Activated CD4-positive, alpha-beta T cell treated with anti-CD3 and anti-CD28 coated beads for 36 hours (primary cell): ENCODE measurements at places on chromosomes 6 and 20. TPM values are rescaled to one million over a fixed set of nuclear protein-coding genes. Genes with fewer than 3 reads are reported as not detected.

HEY2 gene
- total RNA-seq: not detected

ZNF831 gene
- 8.6 TPM for total RNA-seq

GRCh38 chr6:79138146-79138545, 60.1 kb upstream of the PHIP start:
- no peak overlapping the region for H3K4me3 ChIP-seq
- H3K36me3 ChIP-seq: peaks cover 4% of the 10 kb centered on the region
- DNase-seq: no peak
- H3K4me1 ChIP-seq: no peaks in the 10 kb centered on the region
- no peak overlapping the region for H3K27ac ChIP-seq
- H3K27me3 ChIP-seq: peaks cover 19% of the 10 kb centered on the region

GRCh38 chr20:17967521-17968365, 851 bp downstream of the SNX5 start:
- peak; percentile 16 for DNase-seq
- H3K36me3 ChIP-seq: peaks cover 80% of the 10 kb centered on the region
- peak overlapping the region; percentile 87 for H3K4me3 ChIP-seq

GRCh38 chr20:50217207-50217949, 26.7 kb downstream of the CEBPB start:
- H3K36me3 ChIP-seq: no peaks in the 10 kb centered on the region
- H3K4me3 ChIP-seq: no peak overlapping the region
- H3K27me3 ChIP-seq: no peaks in the 10 kb centered on the region
- DNase-seq: no peak
- H3K27ac ChIP-seq: no peak overlapping the region
- H3K4me1 ChIP-seq: no peaks in the 10 kb centered on the region

- peaks cover 8% of the 10 kb centered on the region for H3K27me3 ChIP-seq
- DNase-seq: no peak
Observed at GRCh38 chr6:25266456-25267100, 12.6 kb upstream of the CARMIL1 start.

DNA sequence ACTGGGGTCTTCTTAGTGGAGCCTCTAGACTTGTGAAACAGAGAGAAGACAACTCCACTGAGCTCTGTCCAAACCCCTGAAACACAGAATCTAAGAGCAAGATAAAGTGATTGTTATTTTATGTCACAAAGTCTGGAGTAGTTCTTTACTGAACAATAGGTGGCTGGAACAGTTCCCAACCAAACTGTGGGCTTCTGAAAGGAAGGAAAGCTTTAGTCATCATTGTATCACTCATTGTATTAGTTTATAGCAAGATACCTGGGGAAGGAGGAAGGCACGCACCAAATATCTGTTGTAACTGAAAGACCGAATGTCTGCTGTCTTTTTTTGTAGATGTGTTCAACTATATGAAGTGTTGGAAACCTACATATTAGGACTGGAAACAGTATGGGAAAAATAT, 284.9 kb upstream of the TBX18 start:
- no peaks in the 10 kb centered on the region for H3K27me3 ChIP-seq
- H3K36me3 ChIP-seq: no peaks in the 10 kb centered on the region
- no peak overlapping the region for H3K4me3 ChIP-seq
- H3K4me1 ChIP-seq: no peaks in the 10 kb centered on the region
- no peak overlapping the region for H3K27ac ChIP-seq

TRAPPC3L gene
- not detected for total RNA-seq

- H3K4me1 ChIP-seq: peaks cover 8% of the 10 kb centered on the region
- H3K27ac ChIP-seq: no peak overlapping the region
- no peaks in the 10 kb centered on the region for H3K36me3 ChIP-seq
- no peak for DNase-seq
- H3K27me3 ChIP-seq: peaks cover 6% of the 10 kb centered on the region
- no peak overlapping the region for H3K4me3 ChIP-seq
Observed at GRCh38 chr6:13870214-13870830, 54.4 kb upstream of the RNF182 start.

- no peak for DNase-seq
- peaks cover 15% of the 10 kb centered on the region for H3K4me1 ChIP-seq
- no peaks in the 10 kb centered on the region for H3K27me3 ChIP-seq
Observed at GRCh38 chr6:118783931-118784550, 109.9 kb upstream of the ASF1A start.

MYLK2 gene
- total RNA-seq: 0.39 TPM

RNF144B gene
- 3.4 TPM for total RNA-seq

DNA sequence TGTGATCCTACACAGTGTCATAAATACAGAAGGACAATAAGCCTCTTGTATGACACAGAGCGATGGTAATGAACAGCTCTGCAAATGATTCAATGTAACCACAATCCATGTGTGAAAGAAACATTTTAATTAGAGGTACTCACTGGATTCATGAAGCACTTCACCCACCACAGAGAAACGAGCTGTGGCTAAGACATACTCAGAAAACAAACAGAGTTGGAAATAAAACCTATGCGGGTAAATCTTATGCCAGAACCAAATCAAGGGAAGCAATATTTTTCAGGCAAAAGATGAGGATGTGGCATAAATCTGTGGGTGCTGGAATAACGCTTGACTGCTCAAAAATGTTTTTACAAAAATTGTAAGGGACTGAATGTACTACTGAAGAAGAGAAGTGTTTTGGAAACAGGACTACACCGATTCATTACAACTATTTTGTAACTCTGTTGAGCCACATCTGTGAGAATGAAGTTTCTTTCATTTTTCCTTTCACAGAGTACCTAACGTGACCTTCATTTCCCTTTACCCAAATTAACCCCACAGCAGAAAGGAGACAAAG, 112.1 kb downstream of the WDR27 start:
- peak overlapping the region; percentile 10 for H3K4me3 ChIP-seq
- no peaks in the 10 kb centered on the region for H3K27me3 ChIP-seq
- H3K27ac ChIP-seq: peak overlapping the region; percentile 75
- peaks cover 25% of the 10 kb centered on the region for H3K4me1 ChIP-seq
- peak; percentile 18 for DNase-seq

GRCh38 chr6:13811627-13812358, 2.6 kb downstream of the MCUR1 start:
- no peak overlapping the region for H3K4me3 ChIP-seq
- DNase-seq: no peak
- peaks cover 5% of the 10 kb centered on the region for H3K36me3 ChIP-seq
- no peak overlapping the region for H3K27ac ChIP-seq
- no peaks in the 10 kb centered on the region for H3K27me3 ChIP-seq
- H3K4me1 ChIP-seq: peaks cover 27% of the 10 kb centered on the region

EBF4 gene
- total RNA-seq: 3.7 TPM

GRCh38 chr20:46700481-46700880, 9.0 kb upstream of the SLC2A10 start:
- H3K4me1 ChIP-seq: peaks cover 4% of the 10 kb centered on the region
- H3K27me3 ChIP-seq: peaks cover 25% of the 10 kb centered on the region
- no peak overlapping the region for H3K27ac ChIP-seq
- H3K36me3 ChIP-seq: no peaks in the 10 kb centered on the region
- no peak for DNase-seq

SLC17A3 gene
- 0.33 TPM for total RNA-seq

DNA sequence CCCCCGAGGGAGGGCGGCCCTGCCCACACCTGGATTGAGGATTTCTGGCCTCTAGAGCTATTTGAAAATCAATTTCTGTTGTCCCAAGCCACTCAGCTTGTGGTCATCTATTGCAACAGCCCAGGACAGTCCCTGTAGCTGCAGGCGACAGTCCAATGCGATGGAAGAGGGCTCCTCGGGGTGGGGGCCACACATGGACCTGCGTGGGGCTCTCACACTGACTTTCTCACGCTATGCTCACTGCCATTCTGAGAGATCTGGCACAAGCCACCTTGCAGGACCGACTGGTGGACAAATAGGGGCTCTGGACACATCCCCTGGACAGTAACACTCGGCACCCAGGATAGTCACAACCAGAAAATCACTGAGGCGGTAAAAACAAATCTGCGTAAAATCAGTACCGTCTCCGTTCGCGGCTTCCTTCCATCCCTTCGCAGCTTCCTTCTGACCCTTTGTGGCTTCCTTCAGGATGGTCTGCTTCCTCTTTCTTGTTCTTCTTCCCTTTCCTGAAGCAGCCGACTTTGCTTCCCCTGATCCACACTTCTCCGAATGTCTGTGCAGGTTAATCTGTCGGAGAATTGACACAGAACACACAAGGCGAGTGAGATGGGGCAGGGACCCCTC, 21.8 kb downstream of the CTCFL start:
- no peaks in the 10 kb centered on the region for H3K36me3 ChIP-seq
- DNase-seq: no peak
- no peak overlapping the region for H3K4me3 ChIP-seq
- H3K4me1 ChIP-seq: peaks cover 6% of the 10 kb centered on the region
- no peak overlapping the region for H3K27ac ChIP-seq
- H3K27me3 ChIP-seq: peaks cover 25% of the 10 kb centered on the region

DNA sequence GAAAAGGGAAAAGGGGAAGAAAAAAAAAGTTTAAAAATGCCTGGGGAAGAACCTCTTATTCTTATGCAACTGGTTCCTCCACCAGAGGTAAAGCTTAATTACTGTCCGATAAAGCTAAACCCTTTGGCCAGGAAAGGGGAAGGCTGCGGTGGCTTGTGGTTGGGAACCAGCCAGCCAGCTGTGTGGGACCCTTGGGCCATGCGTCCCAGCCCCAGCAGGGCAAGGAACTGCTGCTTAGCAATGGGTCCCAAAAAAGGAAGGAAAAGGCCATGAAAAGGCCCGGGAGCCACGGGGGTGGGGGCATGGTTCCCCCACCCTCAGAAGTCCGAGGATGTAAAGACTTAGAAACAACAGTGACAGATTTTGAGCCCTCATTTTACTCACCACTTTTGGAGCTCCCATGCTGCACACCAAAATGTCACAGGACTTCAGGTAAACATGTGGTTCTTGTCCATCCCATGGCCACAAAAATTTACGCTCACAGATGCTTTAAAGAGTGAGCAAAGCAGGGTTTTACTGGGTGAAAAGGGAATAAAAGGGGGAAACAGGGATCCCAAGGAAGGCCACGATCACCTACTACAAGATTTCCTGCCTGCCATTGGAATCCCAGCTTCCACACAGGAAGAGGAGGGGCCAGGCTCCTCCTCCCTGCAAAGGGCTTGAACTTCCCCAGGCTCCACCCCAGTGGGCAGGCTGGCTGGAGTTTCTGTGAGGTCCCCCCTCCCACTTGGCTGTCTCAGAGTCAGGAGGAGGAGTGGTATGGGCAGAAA, 1234.7 kb upstream of the GJE1 start:
- no peaks in the 10 kb centered on the region for H3K4me1 ChIP-seq
- no peaks in the 10 kb centered on the region for H3K36me3 ChIP-seq
- H3K4me3 ChIP-seq: no peak overlapping the region
- H3K27ac ChIP-seq: no peak overlapping the region
- H3K27me3 ChIP-seq: no peaks in the 10 kb centered on the region
- DNase-seq: no peak

- peak; percentile 31 for DNase-seq
- no peaks in the 10 kb centered on the region for H3K36me3 ChIP-seq
- H3K27me3 ChIP-seq: peaks cover 62% of the 10 kb centered on the region
- peaks cover 23% of the 10 kb centered on the region for H3K4me1 ChIP-seq
- H3K27ac ChIP-seq: no peak overlapping the region
Observed at GRCh38 chr20:21105429-21106170, 558 bp downstream of the LINC00237 start.

- H3K4me3 ChIP-seq: no peak overlapping the region
- no peak overlapping the region for H3K27ac ChIP-seq
- H3K4me1 ChIP-seq: no peaks in the 10 kb centered on the region
- DNase-seq: no peak
- H3K36me3 ChIP-seq: no peaks in the 10 kb centered on the region
- peaks cover 5% of the 10 kb centered on the region for H3K27me3 ChIP-seq
Observed at GRCh38 chr6:41515995-41516394, 30.2 kb upstream of the FOXP4 start.

DNA sequence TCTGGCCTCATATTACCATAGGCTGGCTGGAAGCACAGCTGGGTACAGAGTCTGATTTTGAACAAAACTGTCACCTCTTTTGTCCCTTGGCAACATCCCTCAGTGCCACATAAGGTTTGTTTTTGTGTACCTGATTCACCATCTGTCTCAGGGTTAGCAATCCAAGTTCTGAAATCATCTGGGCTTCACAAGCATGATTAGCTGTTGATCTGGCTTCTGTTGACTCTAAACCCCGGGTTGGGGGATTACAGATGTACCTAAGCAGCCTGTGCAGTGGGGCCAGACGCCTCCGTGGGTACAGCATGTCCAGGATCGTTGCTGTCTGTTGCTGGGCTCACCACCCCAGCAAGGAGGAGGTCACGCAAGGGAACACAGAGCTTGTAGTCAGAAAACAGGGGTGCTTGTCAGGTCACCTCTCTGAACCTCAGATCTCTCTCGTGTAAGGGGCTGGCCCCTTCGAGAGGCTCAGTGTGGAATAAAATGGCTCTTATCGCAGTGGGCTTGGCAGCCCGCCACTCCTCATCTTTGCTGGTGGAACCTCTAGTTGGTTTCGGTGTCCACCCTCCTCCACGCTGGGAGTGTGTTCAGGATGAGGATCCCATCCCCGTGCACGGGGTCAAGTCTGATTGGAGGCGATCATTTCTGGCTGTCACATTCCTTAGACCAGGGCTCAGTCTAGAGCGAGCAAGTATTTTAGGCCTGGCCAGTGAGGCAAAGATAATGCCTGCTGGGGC, 39.2 kb upstream of the ZNF831 start:
- no peak overlapping the region for H3K4me3 ChIP-seq
- H3K27me3 ChIP-seq: no peaks in the 10 kb centered on the region
- peak overlapping the region; percentile 94 for H3K27ac ChIP-seq
- peaks cover 9% of the 10 kb centered on the region for H3K36me3 ChIP-seq

PRR18 gene
- total RNA-seq: not detected

DNA sequence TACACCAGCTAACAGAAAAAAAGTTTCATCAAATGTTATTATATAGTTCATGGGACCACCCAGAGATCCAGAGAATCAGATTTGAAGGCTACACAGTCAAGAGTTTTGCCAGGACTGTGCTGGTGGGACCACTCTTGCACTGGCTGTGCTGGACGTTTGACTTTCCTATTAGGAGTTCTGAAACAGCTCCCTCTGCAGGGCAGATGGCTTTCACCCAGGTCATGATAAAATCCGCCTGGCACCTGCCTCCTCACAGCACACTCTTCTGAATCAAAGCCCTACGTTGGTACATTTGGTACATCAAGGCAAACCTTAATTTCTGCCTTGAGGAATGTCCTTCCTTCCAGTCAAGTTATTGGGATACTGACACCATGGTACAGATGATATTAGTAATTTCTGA, 302.1 kb downstream of the ZNF217 start:
- peak; percentile 17 for DNase-seq
- no peak overlapping the region for H3K27ac ChIP-seq
- H3K4me3 ChIP-seq: no peak overlapping the region
- H3K27me3 ChIP-seq: peaks cover 6% of the 10 kb centered on the region

WFDC2 gene
- total RNA-seq: 0.56 TPM

DNA sequence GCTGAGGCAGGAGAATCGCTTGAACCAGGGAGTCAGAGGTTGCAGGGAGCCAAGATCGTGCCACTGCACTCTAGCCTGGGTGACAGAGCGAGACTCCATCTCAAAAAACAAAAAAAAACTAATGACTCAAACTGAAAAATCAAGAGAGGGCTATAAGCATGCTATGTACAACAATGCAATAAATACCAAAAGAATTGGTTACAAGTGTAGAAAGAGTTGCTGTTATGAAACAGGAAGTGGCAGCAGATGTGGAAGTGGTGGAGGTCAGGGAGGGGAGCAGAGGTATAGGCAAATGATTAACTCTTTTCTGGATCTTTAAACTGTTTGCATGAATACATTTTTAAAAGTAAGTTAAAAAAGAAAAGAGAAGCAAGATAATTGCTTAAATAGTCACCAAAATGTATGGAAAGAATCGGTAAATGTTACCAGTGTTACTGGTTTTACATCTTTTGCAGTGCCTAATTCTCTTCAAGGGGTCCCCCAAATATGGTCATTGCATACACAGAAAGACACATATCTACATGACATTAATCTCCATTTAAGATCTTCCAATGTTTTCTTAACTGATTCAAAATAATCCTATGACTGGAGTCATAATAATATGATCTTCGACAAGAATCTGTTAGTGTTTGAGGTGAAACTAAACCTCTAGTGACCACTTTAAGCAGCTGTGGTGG, 15.0 kb downstream of the CALHM6 start:
- DNase-seq: peak; percentile 50
- peaks cover 2% of the 10 kb centered on the region for H3K27me3 ChIP-seq
- no peaks in the 10 kb centered on the region for H3K36me3 ChIP-seq
- no peak overlapping the region for H3K4me3 ChIP-seq
